Hypothalamus (tissue), 51 donors: ENCODE measurements at places on chromosomes 12 and 14.

DNA sequence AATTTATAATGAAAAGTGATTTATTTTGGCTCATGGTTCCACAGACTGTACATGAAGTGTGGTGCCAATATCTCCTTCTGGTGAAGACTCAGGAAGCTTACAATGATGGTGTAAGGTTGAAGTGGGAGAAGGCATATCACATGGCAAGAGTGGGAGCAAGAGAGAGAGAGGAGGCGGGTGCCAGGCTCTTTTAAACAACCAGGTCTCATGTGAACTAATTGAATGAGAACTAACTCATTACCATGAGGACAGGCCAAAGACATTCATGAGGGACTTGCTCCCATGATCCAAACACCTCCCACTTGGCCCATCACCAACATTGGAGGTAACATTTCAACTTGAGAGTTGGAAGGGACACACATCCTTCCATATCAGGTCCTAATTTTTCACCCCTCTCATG lies 155.2 kb downstream of the SLC38A4 start:
- no peak for DNase-seq

GRCh38 chr12:89622115-89622514 lies 86.5 kb downstream of the ATP2B1 start:
- DNase-seq = no peak

DNA sequence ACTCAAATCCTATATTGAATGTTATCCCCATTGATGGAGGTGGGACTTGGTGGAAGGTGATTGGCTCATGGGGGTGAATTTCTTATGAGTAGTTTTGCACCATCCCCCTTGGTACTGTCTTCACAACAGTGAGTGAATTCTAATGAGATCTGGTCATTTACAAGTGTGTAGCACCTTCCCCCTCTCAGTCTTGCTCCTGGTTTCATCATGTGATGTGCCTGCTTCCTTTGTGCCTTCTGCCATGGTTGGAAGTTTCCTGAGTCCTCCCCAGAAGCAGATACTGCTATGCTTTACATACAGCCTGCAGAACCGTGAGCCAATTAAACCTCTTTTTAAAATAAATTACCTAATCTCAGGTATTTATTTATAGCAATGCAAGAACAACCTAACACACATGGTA lies 302.4 kb upstream of the KITLG start:
- DNase-seq = no peak

DNA sequence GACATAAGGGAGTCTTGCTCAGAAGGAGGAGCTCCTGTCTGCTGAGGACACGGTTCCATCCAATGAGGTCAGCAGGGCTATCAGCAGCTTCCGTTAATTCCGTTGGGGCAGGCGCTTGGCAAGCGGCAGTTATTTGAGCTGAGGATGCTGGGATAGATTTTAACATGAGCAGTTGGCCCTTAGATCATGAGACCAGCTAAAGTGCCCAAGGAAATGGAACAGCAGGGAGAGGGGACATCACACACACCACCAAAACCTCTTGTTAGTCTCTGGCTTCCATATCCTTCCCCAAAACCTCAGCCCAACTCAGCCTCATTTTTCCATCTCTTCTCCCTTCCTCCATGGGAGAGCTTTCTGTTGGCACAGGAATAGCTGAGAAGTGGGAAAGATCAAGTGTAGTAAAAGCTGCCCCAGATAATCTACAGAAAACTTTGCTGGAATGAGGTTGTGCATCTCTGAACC lies 138.7 kb upstream of the PZP start:
- DNase-seq = no peak
